Neural progenitor cell (in vitro differentiated cells): ENCODE measurements at places on chromosomes 6 and 20.

DNA sequence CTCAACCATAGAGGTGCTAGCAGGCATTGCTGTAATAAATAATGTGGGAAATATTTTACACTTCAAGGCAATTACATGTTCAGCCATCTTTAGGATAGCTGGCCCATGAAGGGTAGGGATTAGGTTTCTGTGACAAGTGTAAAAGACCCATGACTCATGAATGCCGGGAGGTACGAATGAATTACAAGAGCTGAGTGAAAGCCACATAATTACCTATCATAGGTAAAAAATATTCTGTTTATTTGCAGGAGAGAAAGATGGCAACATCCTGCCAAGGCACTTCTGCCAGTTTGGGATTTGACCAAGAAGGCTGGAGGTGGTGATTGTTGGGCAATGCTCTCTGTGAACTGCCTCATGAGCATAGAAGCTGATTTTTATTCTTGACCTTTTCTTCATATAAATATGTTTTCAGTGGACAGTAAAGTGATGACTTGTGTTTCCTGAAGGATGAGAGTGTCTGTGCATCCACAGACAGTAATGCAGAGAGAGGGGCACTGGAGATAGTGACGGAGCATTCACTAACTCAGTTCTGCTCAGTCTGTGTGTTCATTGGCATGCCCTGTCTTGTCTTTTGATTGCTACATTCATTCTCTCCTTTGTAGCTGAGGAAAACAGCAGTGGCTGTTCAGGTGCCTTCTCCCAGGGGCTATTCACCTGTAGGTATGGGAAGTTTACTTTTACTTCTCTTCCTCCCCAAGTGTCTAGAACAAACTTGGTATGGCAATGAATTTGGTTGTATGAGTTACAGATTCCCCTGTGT lies 481.1 kb downstream of the TFAP2B start:
- DNase-seq = no peak

DNA sequence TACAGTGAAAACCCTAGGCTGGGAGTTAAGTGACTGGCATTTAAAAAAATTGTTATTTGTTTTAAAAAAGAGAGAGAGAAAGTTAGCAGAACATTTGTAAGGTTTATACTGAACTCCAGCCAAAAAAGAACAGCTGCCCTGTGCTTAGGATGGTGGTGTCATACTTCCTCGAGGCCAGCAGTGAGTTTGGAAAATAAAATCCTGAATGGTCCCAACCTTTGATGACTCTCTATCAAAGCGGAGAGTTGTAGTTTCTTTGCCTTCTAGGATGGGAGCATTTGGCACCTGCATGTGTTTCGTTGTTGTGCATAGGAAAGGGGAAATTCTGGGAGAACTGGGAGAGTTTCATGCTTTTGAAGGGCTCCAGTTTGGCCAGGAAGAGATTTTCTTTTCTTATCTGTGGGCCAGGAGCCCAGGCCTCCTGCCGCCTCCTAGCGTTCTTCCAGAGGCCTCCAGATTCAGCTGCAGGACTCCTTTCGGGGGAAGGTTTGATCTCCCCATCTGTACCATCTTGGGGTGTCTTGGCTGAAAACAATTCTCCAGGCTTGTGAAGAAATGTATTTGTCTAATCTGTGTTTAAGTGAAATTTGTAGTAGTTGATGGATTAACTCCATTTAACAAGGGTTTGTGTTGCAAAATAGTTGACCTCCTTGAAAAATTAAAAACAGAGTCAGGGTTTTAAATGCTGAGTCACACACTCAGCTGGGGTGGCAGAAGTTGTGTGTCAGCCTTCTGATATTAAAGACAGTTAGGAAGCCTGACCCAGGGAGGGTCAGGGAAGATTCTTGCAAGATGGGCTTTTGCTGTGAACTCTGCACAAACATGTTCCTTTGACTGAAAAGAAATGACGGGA lies 63.4 kb downstream of the TXNDC5 start:
- no peak for DNase-seq

GRCh38 chr6:131281471-131282270 lies 146.4 kb downstream of the AKAP7 start:
- DNase-seq = peak; percentile 61

- no peak for DNase-seq
These were observed 161.7 kb downstream of the GRM1 start for GRCh38 chr6:146190581-146190980.

- peak; percentile 93 for DNase-seq
These were observed at the start of gene DUSP22 for GRCh38 chr6:291697-292505. DUSP22 (plus strand) TSS chr6:292487; CDS start chr6:292540, 53 bp downstream.

GRCh38 chr20:9109566-9109965 lies 40.7 kb downstream of the PLCB4 start:
- DNase-seq = no peak

DNA sequence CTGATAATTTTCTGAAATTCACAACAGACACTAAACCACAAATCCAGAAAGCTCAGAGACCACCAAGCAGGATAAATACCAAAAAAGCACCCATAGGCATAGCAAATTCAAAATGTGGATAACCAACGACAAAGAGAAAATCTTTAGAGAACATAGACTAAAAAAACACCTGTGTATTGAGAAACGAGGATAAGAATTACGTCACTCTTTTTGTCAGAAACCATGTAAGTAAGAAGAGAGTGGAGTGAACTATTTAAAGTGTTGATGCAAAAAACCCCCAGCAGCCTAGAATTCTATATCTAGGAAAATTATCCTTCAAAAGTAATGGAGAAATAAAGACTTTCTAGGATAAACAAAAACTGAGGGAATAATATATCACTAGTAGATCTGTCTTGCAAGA lies 126.9 kb upstream of the SCGN start:
- DNase-seq = no peak

DNA sequence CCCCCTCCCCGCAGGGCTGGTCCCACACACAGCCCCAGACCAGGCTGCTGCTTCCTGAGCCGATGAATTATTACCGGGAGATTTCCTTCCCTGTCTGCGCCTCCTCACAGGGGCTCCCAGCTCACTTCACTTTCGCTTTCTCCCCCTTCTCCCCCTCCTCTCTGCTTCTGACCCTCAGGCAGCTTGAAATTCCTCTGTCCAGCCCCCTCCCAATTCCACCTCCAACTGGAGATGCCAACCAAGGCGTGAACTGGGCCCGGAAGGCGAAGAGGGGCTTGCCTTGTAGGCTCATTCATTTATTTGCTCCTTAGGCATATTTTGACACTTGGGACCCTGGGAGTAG lies 1.7 kb upstream of the TCF15 start:
- DNase-seq = peak; percentile 34

DNA sequence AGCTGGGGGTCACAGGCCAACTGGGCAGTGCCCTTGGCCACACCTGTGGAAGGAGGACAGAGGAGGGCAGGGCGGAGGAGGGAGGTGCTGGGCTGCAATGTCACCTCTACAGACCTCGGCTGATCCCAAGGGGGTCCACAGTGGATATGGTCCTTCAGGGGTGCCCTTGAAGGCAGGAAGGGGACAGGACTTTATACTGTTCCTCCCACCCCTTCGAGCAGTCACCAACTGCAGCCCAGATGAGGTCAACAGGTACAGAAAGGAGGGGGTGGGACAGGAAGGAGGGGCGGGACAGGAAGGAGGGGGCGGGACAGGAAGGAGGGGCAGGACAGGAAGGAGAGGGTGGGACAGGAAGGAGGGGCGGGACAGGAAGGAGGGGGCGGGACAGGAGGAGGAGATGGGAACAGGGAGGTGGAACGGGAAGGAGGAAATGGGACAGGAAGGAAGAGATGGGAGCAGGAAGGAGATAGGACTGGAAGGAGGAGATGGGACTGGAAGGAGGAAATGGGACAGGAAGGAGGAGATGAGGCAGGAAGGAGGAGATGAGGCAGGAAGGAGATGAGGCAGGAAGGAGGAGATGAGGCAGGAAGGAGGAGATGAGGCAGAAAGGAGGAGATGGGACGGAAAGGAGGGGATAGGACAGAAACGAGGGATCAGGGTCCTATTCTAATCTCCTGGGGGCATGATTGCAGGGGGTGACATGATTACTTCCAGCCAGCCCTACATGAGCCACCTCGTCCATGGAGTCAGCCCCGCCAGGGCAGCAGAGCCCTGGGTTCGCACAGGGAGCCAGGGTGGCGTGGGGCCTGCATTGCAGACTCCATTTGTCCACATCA lies 19.4 kb upstream of the MRGBP start:
- DNase-seq = no peak

GRCh38 chr6:156517088-156517487 lies 260.1 kb upstream of the ARID1B start:
- no peak for DNase-seq

- DNase-seq = no peak
These were observed 392.6 kb upstream of the MARCKS start for GRCh38 chr6:113464536-113464935.

DNA sequence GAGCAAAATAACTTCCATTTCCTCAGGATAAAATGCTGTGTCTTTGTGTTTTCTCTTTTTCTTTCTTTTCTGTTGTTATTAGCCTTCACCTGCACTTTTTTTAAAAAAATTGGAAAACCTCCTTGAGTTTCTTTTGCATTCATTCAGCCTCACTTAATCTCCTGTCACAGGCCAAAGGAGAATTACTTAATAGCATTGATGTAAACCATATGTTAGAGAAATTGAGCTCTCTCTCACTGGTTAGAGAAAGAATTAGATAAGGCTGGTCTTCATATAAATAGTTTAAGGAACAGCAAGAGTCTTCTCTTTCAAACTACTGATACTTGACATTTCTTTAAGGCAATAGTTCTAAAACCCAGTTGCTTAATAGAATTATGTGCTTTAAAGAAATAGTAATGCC lies 564.2 kb downstream of the TFAP2B start:
- no peak for DNase-seq

DNA sequence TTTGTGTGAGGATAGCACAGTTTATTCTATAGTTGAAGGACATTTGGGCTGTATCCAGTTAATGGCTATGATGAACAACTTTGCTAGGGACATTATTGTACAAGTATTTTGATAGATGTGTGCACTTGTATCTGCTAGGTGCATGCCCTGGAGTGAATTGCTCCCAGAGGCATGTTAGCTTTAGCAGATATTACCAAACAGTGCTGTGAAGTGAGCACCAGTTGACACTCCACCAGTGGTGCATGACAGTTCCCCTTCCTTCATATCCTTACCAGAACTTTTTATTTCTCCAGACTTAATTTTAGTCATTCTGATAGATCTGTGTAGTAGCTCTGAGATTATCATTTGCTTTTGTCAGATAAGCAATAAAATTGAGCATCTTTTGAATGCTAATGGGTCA lies 48.9 kb upstream of the ENPP5 start:
- no peak for DNase-seq

- DNase-seq = peak; percentile 40
These were observed 398.6 kb downstream of the KHDRBS2 start for GRCh38 chr6:61887423-61887822.

GRCh38 chr6:10098756-10099528 lies 315.9 kb downstream of the TFAP2A start:
- no peak for DNase-seq

DNA sequence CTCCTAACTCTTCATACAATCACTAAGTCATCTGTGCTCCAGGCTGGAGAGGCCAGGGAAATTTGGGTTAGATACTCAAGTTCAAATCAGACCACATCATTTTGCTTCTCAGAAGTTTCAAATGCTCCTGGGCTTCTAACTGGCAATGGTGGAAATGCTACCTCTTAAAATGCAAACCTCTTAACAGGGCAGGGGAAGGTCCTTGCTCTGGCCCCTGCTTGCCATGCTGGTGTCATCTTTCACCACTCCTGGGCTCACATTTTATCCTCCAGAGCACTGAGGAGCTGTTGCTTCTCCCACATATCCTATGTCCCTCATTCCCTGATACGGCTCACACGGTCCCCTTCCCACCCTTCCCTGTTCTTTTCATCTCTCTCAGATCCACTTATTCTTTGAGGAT lies 41.8 kb upstream of the NT5E start:
- no peak for DNase-seq

- DNase-seq = no peak
These were observed 124.3 kb upstream of the TMEM170B start for GRCh38 chr6:11413117-11413687.

DNA sequence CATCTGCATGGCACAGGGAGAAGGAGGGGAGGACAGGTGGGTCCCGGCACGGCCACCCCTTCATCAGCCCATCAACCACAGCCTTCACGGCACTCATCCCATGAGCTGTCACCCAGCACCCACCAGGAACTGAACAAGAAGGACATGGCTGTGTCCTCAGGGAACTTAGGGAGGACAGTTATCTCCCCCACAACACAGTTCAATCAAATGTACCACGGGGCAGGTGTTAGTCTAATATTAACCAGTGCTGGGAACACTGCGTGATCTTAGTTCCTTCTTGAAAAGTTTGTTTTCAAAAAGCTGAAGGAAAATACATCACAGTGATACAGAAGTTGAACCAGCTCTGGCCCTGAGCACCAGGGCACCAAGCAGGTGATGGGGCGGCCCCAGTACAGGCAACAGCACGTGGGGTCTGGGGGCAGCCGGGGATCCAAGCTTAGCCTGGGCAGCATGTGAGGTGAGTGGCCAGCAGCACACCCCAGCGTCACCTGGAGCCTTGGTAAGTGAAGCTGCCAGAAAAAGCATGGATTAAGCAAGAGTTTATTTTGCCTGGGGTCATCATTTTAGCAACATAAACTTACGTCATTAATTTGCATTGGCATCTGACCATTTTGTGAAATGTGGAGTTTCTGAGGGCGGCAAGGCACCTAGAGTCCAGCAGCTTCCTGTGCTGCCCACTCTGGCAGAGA lies 35.5 kb upstream of the AFDN start:
- no peak for DNase-seq

GRCh38 chr6:113185299-113185698 lies 671.8 kb upstream of the MARCKS start:
- no peak for DNase-seq

DNA sequence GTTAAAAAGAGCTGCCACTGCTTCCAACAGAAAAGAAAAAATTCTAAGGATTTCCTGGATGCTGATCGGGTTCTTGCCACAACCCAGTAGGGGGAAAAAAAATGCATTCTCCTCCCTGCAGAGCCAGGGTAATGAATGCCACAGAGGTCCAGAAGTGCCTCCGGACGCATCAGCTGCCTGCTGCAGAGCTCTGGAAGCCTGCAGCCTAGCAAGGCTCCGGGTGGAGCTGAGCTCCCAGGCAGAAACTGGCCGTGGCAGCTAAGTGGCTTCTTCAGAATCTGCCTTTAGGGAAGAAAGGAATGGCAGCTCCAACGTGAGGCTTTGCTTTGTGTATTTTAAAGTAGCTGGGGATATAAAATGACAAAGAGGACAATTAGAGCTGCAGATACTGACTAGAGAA lies 155.0 kb downstream of the CFAP61 start:
- peak; percentile 67 for DNase-seq

GRCh38 chr6:44390158-44390683 lies 2.7 kb downstream of the CDC5L start:
- DNase-seq = no peak

DNA sequence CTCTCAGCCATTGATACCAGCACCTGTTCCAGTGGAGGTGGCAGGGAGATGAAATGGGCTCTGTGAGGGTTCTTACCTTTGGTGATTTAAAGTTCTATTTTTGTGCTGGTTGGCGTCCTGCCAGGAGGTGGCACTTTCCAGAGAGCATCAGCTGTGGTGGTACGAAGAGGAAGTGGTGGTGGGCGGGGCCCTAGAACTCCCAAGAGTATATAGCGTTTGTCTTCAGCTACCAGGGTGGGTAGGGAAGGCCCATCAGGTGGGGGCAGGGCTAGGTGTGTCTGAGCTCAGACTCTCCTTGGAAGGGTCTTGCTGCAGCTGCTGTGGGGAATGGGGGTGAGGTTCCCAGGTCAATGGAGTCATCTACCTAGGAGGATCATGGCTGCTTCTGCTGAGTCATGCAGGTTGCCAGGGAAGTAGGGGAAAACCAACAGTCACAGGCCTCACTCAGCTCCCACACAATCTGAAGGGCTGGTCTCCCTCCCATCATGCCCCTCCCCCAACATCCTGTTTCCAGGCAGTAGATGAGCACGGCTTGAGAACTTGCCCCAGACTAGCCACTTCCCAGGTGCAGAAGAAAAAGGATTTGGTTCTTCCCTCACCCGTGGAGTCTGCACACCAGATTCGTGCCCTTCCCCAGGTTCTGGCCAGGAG lies 46.6 kb downstream of the MOXD1 start:
- no peak for DNase-seq
